ENCODE measurements at places on chromosomes 11 and 22.

DNA sequence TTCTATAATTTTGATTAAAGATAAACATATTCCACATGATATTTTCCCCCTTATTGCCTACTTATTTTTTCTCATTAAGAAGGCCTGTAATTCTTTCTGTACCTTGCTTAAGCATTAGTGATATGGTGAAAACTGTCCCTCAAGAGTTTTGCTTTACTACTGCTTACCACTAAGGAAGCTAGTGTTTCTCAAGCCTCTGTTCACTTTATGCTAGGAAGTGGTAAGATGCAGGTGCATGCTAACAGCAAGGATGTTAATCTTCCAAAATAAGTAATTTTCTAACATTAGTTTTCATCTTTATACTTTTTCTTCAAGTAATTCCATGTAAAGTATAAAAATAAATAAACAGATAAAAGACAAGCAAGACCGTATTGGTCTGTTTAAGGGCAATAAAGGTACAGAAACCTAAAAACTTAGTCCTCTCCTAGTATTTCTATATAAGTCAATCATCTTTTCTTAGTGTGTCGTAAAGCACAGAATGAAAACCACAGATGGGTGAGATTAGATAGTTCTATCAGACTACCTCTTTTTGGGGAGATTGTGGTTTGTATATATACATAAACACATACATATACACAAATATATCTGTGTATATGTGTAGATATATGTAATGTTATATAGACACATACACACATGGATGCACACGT lies 731.0 kb upstream of the CNTN5 start:
- no peak for DNase-seq

DNA sequence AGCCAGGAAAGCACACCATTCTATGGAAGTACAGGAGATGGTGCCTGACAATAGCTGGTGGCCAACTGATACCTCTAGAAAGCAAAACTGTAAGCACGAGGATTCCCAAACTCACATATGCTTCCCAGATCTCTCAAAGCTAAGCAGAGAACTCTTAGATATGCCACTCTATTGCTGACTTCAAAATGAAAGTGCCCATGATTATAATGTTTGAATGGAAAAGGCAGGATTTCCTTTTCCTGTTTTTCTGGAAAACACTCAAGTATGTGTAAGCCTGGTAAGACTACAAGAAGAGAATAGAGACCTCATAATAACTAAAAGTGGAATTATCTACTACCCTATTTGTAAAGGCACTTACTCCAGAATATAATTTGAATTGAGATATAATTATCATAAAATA lies 2.6 kb upstream of the CARD18 start:
- no peak for DNase-seq

GRCh38 chr11:78801161-78801884 lies 226.7 kb upstream of the NARS2 start:
- no peak for DNase-seq

DNA sequence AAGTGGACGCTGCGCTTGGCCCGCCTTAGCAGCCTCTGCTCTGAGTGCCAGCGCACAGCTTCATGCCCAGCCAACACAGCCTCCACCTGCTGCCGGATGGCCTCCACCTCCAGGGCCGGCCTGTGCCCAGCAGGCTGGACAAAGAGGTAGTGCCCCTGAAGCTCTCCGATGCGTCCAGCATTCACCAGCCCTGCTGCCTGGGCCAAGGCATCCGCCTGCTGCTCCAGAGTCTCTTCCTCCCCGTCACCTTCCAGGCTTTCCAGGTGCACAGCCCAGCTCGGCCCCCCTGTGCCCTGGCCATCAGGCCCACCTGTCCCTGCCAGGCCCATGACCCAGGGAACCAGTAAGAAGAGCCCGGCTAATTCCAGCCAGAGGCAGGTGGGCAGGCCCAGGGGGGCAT lies 2.5 kb downstream of the PCSK7 start:
- no peak for DNase-seq

DNA sequence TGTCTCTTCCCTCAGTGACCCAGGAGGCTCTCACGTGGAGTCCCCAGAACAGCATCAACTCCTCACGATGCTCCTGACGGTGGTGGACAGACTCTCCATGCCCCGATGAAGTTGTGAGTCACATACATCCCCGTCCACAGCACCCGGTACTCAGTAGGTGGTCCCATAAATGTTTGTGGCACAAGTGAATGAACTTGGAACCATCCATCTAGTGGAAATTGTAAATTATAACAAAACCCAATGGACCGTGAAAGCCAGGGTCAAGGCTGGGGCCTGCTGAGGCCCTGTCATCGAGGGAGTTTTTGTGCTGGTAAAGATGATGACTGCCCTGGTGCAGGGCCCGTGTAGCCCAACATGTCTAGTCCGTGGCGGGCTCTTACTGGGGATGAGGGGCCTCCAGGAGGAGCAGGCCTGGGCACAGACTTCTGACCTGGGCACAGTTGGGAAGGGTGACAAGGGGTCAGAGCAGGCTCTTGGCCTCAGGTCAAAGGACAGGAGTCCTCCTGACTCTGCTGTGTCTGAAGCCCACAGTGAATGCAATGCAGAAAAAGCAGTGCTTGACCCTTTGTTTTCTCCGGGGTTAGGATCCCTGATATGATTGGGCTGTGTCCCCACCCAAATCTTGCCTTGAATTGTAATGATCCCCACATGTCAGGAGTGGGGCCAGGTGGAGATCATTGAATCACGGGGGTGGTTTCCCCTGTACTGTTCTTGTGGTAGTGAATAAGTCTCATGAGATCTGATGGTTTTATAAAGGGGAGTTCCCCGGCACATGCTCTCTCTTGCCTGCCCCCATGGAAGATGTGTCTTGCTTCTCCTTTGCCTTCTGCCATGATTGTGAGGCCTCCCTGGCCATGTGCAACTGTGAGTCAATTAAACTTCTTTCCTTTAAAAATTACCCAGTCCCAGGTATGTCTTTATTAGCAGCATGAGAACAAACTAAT lies 20.0 kb upstream of the SMIM38 start:
- DNase-seq: no peak

- no peak for DNase-seq
These were observed 77.8 kb downstream of the APOL5 start for GRCh38 chr22:35795476-35795875.

- DNase-seq: no peak
These were observed 44.5 kb downstream of the SLCO2B1 start for GRCh38 chr11:75195167-75195962.

DNA sequence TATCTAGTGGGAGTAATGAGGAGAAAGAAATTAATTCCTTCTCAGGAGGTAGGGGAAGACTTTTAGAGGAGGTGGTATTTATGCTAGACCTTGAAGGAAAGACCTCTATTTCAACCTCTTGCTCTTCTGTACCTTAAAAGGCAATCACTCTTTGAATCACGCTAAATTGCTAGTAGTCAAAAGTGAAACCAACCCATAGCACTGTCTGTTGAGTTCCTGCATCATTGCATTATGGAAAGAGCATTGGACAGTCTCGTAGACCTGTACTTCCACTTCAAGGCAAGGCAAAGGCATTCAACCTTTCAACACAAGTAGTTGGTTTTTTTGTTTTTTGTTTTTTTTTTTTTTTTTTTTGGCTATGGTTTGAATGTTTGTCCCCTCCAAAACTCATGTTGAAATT lies 770.4 kb downstream of the ETS1 start:
- DNase-seq: no peak

GRCh38 chr11:2477254-2477653 lies 32.4 kb downstream of the KCNQ1 start:
- DNase-seq: no peak

- DNase-seq: no peak
These were observed 32.6 kb upstream of the NNMT start for GRCh38 chr11:114263513-114264170.

DNA sequence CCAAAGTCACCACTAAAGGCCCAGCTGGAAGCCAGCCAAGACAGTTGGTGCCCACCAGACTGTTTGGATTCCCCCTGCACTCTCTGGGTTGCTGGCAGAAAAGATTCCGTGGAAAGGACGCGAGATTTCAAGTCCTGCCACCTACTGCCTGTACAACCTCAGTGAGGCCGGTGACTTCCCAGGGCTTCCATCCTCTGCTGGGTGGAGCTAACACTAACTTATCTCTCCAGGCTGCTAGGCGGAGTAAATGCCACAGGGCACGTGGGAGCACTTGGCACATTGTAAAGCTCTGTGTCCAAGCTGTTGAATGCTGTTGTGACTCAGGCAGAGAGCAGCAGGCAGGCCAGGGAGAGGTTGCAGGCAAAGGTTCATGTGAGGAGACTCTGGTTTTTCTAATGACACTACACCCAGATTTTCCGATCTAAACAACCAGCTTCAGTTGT lies 50.9 kb upstream of the CDON start:
- no peak for DNase-seq

GRCh38 chr11:66473167-66473566 lies 6.5 kb downstream of the PELI3 start:
- no peak for DNase-seq

DNA sequence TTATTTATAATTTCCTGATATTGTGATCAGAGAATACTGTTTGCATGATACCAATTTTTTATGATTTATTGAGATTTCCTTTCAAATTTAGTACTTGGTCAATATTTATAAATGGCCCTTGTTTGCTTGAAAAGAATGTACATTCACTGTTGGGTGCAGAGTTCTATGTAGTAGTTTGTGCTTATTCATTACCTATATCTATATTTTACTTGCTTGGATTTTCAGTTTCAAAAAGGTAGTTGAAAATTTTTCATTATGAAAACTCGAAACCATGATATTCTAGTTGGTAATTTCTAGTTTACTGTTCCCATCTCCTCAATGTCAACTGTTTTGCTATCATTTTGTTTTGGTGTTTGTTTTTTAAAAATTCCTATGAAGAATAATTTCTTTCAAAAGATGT lies 155.7 kb downstream of the AASDHPPT start:
- DNase-seq: no peak

- DNase-seq: no peak
These were observed 99.4 kb downstream of the RELT start for GRCh38 chr11:73475549-73476095.

DNA sequence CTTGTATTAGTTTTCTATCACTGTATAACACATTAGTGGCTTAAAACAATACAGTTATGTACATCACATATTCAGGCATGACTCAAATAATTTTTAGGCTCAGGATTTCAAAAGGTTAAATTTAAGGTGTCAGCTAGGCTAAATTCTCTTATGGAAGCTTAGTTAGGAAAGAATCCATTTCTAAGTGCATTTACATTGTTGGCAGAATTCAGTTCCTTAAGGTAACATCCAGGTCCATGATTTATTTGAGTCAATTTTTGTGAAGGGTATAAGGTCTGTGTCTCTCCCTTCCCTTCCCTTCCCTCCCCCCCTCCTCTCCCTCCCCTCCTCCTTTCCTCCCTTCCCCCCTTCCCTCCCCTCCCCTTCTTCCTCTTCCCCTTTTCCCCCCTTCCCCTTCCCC lies 399.0 kb upstream of the CNTN5 start:
- no peak for DNase-seq

- no peak for DNase-seq
These were observed 941.7 kb downstream of the NTM start for GRCh38 chr11:132312161-132312560.

DNA sequence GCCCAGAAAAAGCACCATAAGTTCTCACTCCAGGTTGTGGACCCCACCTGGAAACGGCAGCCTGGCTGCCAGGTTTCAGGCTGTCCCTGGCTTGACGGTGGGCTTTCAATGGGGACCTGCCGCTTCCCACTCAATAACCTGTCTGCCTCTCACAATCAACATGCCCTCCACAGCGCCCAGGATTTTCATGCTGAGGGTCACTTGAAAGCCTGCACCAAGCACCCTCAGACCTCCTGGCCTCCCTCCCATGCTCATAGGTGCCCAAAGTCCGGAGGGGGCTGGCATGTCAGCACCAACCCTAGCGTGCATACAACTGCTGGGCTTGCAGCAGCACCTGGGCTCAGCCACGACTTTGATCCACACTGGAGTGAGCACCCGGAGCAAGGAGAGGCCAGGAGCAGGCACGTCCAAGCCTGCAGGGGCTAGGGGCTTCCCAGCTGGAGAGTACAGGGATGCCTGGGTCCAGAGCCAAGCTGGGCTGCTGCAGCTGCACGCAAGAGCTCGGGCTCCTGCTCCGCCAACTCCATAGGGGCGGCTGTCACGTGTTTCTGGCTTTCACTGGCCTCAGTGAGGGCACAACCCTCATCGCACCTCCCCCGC lies 1214.3 kb upstream of the RAG2 start:
- DNase-seq: no peak
